NCI-H187 (cell line): ENCODE measurements at places on chromosomes 3 and 15.

DNA sequence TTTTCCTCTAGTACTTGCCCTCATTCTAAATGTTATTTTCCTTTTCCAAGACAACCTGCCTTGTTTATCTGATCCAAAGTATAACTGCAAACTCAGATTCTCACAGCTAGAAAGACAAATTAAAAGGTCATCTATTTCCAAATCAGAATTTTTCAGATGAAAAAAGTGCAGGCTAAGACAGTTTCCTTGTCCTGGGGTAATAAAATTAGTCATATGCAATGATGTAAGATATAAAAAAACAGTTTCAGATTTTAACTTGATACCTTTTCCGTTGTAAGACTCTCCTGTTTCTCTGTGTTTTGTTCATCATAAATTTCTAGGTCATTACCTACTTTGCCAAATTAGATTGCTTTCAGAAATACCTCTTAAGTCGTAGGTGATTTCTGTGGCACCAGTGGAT lies 238.4 kb upstream of the PEX5L start:
- DNase-seq, result no peak

GRCh38 chr3:119352863-119353527 lies 58.8 kb downstream of the ARHGAP31 start:
- no peak for DNase-seq

DNA sequence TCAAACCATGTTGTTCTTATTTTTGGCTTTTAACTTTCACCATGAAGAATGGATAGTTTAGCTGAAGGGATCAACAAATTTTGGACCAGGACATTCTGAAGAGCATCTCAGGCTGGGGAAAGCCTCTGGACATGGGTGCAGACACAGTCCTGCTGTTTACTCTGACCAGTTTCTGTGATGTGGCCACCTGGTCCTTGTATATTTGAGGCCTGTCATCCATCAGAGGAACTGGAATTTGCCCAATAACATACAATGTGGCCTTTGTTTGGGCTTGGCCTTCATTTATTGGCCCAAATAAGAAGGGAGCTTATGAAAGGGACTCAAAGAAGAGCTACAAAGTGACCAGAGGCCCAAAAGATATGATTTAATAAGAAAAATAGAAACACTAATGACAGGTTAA lies 127.9 kb downstream of the MYRIP start:
- DNase-seq, result no peak

GRCh38 chr3:97830638-97831037 lies 8.8 kb downstream of the CRYBG3 start:
- no peak for DNase-seq

- no peak for DNase-seq
Observed at GRCh38 chr3:100776097-100776729, 66.9 kb downstream of the TFG start.

GRCh38 chr3:52172262-52172757 lies 18.1 kb upstream of the POC1A start:
- DNase-seq, result no peak

DNA sequence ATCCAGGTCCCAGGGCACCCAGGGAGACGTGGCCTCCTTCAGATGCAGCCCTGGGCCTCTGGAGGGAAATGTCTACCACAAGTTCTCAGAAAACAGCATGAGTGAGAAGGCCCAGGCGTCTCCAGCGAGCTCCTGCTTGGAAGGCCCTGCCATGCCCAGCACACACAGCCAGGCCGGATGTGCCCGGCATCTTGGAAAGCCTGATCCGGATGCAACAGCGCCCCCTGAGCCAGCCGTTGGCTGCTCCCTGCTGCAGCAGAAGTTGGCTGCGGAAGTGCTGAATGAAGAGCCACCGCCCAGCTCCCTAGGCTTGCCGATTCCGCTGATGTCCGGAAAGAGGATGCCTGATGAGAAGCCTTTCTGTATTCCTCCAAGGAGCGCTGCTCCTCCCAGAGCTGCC lies 856 bp downstream of the NPAP1 start:
- no peak for DNase-seq

DNA sequence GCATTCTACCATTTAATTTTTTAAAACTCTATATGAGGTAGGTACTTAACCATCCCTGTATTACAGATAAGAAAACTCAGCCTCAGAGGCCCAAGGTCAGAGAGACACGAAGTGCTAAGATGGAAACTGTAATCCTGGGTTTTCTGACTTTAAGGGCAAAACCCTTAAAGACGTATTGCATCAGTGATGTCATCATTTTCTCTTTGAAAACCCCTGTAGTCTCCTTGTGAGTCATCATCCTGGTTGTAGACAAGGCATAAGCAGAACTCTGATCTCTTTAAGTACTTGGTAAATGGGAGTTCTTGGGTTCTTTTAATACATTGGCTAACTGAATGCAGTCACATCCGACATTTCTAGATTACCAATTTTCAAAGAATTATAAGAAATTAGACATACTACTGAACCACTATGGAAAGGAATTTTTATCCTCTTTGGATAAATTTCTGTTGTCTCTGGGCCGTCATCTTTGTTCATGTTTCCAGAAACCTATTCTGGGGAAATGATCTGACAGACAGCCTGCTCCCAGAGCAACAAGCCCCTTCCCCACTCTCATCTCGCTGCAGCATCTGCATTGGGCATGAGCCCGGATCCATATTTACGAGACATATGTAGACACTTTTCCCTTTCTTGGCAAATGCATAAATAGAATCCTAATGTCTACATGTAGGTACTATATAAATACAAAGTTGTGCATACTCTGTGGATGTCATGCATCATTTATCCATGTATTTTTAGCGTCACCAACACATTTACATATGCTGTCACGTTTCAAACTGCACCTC lies 48.7 kb upstream of the MDFIC2 start:
- DNase-seq, result no peak

- DNase-seq, result no peak
Observed at GRCh38 chr3:65953881-65954733, 84.6 kb downstream of the MAGI1 start.

GRCh38 chr15:28112962-28113361 lies 13.8 kb upstream of the OCA2 start:
- no peak for DNase-seq

DNA sequence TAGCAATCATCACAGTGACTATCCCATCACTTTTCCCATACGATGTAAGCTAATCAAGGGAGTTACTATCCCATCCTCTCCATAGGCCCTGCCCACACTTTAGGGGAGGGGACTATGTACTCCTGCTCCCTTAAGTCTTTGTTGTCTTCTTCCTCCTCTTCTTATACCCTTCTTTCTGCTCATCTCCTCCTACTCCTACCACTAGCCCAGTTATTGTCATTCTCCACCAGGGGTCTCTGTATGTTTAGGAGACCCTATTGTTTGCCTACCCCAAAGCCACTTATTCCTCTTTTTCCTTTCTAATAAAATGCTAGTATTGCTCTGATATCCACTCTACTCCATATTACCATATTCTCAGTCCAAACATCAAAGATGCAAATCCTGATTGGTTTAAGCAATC lies 27.8 kb downstream of the STAC start:
- no peak for DNase-seq

GRCh38 chr3:24688446-24689148 lies 193.9 kb upstream of the THRB start:
- DNase-seq, result no peak

DNA sequence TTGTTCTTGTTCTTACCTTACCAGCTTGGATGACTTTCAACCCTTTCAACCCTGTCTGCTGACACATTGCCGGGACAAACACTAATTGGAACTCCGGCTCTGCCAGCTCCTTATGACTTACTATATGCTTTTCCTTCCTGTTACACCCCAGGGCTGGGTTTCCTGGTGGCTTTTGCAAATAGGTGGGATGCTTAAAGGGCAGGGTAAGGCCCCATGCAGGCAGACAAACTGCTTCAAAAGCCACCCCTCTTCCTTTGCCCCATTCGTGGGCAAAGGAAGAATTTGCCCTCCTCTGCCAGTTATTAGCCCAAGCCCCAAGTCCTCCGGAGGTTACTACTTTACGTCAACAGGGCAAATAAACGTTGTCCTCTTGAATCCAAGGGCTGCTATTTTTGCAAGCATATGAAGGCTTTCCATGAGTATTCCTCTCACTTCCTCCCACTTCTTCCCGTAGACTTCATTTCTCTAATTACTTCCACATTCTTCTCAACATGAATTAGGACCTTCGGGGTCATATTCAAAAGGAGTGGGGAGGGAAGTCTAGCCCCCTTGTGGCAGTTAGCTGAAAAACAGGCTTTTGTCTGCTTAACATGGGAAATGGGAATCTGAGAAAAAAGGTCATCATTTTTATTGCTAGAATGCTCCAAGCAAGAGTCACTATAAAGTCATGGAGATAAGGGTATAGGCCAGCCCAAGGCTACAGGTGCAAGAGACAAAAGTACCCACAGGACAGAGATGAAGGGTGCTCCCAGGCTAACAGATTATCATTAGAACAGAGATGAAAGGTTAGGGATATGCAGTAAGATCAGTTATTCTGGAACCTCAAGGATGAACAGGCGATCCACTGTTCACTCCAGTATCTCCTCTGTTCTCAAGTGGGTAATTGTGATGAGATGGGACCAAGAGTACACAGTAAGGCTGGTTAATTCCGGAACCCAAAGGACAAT lies 56.3 kb upstream of the FSTL1 start:
- no peak for DNase-seq

DNA sequence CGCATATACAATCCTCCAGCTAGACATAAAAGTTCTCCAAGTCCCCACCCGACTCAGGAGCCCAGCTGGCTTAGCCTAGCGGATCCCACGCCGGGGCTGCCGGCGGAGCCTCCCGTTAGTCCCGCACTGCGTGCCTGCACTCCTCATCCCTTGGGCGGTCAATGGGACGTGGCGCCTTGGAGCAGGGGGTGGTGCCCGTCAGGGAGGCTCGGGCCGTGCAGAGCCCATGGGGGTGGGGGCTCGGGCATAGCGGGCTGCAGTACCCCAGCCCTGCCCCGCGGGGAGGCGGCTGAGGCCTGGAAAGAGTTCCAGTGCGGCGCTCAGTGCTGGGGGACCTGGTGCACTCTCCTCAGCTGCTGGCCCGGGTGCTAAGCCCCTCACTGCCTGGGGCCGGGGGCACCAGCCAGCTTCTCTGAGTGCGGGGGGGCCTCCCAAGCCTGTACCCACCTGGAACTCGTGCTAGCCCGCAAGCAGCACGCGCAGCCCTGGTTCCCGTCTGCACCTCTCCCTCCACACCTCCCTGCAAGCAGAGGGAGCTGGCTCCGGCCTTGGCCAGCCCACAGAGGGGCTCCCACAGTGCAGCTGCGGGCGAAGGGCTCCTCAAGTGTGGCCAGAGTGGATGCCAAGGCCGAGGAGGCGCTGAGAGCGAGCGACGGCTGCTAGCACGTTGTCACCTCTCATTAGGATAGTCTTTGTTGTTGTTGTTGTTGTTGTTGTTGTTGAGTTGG lies 12.2 kb upstream of the CCDC50 start:
- DNase-seq, result no peak

- no peak for DNase-seq
Observed at GRCh38 chr3:43949594-43949993, 258.9 kb downstream of the ABHD5 start.

DNA sequence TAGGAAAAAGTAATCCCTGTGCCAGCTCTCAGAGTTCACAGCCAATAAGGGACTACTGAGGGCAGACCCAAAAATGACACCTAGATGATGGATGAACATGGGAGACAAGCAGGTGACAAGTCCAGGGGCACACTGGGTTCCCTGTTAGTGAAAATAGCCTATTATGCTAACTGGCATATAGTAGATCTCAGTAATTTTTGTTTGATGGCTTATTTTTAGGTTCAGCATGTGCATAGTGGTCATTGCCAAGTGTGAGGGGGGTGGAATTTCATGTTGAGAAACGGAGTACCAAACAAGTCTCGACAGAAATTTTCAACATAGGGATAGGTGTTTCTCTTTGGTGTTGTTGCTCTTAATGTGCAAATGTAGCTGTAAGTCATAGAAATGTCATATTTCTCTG lies 6.4 kb upstream of the ITGB5 start:
- DNase-seq, result no peak

DNA sequence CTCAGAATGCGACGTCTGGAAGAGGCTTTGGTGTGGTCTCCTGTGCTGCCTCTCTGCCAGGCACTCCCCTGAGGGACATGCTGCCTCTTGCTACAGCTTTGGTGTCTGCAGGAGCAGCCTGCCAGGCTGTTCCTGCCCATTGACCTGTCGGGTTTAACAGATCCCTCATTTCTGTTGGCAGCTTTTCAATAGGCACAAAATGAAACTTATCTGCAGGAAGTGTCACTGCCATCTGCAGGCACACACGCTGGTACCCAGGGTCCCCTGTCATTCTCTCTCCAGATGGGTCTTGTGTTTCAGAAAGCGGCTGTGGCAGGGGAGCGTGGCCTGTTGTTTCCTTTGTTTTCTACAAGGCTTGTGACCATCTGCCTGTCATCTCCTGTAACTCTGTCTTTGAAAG lies 328.3 kb upstream of the CHRM5 start:
- DNase-seq, result no peak

GRCh38 chr3:50336452-50337174 lies 4.0 kb downstream of the RASSF1 start:
- no peak for DNase-seq

- no peak for DNase-seq
Observed at GRCh38 chr3:39207361-39208186, 15.2 kb upstream of the XIRP1 start.

GRCh38 chr3:4065085-4065484 lies 238.1 kb upstream of the SETMAR start:
- DNase-seq, result no peak

GRCh38 chr15:52649686-52650085 lies 29.5 kb downstream of the ATOSA start:
- DNase-seq, result no peak

GRCh38 chr15:90529011-90529370 lies 732 bp upstream of the CRTC3 start:
- no peak for DNase-seq

DNA sequence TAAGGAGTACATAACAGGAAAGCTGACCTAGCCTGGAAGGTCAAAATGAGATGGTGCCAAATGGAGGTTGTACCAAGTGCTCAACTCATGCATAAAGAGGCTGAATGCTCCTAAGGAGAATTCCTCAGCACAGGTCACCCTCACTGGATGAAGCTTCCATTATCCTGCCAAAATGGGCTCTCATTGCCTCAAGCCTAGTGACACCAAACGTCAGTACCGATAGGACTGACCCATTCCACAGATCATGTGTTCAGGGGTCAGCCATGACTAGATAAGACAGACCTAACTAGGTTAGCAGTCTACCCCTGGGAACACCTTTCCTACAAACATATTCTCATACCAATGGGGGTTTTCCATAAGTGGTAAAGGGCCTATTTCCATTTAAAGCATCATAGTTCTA lies 160.7 kb downstream of the MEX3B start:
- DNase-seq, result no peak

- DNase-seq, result no peak
Observed at GRCh38 chr3:121252676-121253075, 293.1 kb downstream of the POLQ start.

DNA sequence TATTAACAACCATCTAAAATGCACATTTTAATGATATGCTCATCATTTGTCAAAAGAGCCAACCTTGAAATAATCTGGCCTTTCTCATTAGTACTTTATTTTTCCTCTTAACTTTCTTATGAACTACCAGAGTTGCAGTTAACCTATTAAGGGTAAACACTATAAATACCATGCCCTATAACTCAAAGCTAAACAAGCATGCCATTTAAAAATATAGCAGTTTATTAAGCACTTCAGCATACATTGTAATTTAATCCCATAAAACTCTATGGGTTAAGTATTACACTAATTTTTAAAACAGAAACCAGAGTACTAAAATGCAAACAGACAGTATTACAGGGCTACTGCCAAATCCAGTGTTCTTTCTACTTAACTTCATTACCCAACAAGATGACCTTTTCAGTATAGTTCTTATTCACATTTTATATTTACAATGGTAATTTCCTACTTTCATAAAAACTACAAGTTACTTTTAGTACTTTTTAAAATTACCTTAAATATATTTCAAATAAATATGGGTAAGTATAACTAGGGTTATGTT lies 11.8 kb downstream of the NPTN start:
- no peak for DNase-seq

GRCh38 chr3:185717121-185717520 lies 107.7 kb downstream of the IGF2BP2 start:
- no peak for DNase-seq
